ENCODE measurements at places on chromosomes 12 and 14.

GRCh38 chr14:94375552-94376107, 12.8 kb downstream of the SERPINA1 start:
- peak; percentile 42 for DNase-seq

DNA sequence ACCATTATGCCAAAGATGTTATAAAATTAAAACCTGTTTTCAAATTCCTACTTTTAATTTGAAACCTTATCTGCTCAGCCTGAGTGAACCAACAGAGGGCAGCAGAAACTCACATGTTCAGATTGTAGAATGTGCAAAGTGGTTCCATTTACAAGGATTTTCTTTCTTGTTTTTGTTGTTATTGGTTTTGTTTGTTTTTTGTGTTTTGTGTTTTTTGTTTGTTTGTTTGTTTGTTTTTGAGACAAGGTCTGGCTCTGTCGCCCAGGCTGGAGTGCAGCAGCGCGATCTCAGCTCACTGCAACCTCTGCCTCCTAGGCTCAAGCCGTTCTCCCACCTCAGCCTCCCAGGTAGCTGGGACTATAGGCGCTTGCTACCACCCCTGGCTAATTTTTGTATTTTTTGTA, 22.8 kb upstream of the GARIN2 start:
- no peak for DNase-seq

DNA sequence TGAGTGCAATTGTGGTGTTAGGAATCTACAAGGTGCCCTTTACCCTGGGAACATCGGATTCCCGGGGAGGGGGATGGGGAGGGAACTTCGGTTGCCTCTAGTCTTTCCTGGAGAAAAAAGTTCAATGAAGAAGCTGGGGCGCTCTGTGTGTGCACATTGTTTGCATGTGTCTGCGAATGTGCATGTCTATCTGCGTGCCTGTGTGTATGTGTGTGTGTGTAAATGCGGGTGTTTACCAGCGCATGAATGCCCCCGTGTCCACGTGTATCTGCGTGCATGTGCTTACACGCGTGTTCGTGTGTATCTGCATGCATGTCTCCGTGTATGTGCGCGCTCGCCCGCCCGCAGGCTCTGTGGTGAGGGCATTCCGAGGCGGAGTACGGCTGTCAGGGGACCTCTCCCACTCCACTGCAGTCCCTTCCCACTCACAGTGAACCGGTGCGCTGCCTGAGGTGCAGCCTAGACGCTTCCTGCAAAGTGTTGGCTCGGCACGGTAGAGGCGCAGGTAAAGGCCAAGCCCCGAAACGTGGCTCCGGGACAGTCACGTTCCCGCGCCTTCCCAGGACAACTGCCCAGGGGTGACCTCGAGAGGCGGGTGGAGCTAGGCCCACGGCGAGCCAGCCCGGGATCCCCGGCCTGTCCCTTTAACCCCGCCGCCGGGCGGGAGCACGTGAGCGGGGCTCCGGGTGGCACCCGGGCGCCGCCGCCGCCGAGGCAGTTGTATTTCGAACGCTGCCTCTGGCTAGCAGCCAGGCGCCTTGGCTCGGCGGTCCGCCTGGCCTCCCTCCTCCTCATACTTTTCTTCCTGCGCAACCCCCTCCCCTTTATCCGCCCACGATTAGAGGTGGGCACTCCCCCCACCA, 539 bp upstream of the HMGA2 start:
- no peak for DNase-seq

- no peak for DNase-seq
Observed at GRCh38 chr14:37900561-37900960, 305.1 kb downstream of the TTC6 start.

GRCh38 chr14:66043921-66044320, 442.2 kb upstream of the CCDC196 start:
- DNase-seq = no peak

GRCh38 chr12:12616512-12617310, 5.0 kb downstream of the CREBL2 start:
- no peak for DNase-seq

- no peak for DNase-seq
Observed at GRCh38 chr12:104059963-104060362, 4.4 kb upstream of the HCFC2 start.

- DNase-seq = no peak
Observed at GRCh38 chr14:25052921-25053320, 3.0 kb upstream of the STXBP6 start.

GRCh38 chr12:111819191-111820158, 22.6 kb upstream of the MAPKAPK5 start:
- DNase-seq = peak; percentile 52

- DNase-seq = no peak
Observed at GRCh38 chr14:63676615-63677014, 34.9 kb upstream of the WDR89 start.

GRCh38 chr14:72793156-72793939, 100.6 kb downstream of the DPF3 start:
- DNase-seq = peak; percentile 37

DNA sequence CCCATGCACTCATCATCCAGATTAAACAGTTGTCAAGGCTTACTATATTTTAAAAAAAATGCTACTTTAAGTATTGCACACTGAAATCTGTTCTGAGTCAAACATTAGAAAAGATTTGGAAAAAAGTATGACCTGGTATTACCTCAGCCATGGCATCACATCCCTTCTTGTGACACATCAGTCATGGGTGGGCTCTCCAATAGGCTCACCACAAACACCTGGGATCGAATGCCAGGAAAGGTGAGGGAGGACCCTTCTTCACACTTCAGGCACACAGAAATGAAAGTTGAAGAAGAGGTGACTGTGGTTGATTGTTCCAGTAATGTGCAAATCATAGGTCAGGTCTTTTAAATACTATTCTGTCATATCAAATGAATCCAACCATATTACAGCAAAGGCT, 36.6 kb upstream of the GZMB start:
- DNase-seq = no peak

DNA sequence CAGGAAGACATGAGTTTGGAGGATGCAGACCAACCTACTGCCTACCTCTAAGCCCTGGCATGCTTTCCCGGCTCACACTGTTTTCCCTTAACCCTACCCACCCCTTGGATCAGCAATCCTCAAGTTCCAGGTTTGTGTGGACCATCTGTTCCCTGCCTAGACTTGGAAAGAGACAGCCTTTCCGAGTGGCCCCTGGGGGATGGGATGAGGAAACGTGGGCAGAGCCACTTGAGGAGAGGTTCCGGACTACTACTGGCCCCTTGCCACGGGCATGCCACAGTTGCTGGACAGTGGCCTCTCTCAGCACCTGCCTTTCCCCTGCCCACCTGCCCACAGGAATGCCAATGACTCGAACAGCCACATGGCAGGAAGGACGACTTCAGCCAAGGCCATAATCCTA, 135.9 kb downstream of the SLC15A4 start:
- DNase-seq = no peak

DNA sequence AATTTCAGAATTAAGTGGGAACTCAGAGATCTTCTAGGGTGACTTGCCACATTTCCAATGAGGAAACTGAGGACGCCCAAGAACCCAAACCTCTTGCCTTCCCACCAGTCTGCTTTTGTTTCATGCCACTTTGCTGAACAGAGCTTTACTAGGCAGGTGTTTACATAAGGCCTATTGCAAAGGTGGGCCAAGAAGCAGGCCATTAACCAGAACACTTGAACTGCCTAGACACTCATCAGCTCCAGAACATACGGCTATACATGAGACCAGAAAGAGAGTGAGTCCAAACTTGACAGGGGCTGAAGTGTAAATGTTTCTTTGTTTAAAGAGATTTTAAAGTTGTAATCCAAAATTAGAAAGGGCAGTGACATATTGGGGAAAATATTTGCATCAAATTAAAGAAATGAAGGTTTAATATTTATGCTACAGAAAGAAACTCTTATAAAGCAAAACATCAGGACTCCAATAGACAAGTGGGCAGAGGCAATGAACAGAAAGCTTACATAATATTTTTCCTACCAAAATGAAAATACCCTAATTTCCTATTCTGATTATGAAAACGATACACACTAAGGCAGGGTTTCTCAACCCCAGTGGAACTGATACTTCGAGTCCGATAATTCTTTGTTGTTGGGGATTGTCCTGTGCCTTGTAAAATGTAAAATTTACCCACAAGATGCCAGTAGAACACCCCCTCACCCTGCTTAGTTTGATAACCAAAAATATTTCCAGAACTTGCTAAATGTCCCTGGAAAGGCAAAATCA, 11.7 kb downstream of the BATF start:
- DNase-seq = no peak

GRCh38 chr14:31206536-31207286, 882 bp downstream of the HECTD1 start:
- no peak for DNase-seq

- DNase-seq = peak; percentile 70
Observed at GRCh38 chr14:105180592-105181548, at the start of gene NUDT14. Gene NUDT14, minus strand, starts transcription at chr14:105181312. Its CDS starts 103 bp downstream, at chr14:105181209.

DNA sequence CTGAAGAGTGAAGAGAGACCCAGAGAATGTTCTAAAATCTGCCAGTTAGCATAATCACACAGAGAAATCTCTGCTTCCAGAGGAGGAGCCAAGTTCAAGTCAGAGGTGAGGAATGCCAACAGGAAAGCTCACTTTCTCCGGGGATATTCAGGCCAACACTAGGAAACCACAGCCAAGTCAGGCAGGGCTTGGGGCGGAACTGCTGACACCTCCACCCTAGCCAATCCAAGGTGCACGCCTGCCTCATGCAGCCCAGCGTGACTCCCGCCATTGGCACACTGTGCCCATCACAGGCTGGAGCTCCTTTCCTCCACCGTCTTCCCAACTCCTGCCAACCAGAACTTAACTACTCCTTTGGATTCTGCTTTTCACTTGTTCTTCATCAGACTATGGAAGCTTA, 374.3 kb upstream of the CCDC196 start:
- no peak for DNase-seq

DNA sequence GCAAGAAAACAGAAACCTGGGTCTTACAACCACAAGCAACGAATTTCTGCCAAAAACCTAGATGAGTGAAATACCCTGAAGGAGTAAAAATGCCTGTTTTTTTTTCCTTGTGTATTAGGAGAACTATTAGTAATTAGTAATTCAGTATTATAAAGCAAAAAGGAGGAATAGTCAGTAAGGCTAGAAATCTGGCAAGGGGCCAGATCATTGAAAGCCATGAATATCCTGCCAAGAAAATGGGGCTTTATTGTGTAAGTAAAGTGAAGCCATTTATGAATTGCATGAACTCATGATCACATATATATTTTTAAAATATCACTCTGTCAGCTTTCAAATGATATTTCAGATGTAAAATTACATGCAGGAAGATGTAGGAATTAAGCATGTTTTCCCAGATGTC, 57.9 kb downstream of the TXNDC16 start:
- DNase-seq = no peak

- no peak for DNase-seq
Observed at GRCh38 chr14:104527857-104528459, 51.6 kb upstream of the C14orf180 start.

DNA sequence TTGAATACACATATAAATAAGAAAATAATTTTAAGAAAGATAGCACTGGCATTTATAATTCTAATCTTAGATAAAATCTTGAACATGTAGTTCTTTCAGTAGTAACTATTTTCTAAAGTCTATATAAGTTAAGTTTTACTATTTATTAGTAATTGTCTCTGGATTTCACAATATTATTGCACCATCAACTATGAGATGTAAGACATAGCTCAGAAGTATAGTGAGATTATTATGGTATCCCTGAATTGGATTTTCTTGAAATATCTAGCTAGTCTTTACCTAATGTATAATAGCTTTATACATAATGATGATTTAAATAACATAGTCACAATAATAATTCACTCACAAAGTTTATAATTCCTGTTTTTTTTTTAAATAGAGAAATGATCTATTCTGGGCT, 6.7 kb downstream of the CLEC12A start:
- no peak for DNase-seq

DNA sequence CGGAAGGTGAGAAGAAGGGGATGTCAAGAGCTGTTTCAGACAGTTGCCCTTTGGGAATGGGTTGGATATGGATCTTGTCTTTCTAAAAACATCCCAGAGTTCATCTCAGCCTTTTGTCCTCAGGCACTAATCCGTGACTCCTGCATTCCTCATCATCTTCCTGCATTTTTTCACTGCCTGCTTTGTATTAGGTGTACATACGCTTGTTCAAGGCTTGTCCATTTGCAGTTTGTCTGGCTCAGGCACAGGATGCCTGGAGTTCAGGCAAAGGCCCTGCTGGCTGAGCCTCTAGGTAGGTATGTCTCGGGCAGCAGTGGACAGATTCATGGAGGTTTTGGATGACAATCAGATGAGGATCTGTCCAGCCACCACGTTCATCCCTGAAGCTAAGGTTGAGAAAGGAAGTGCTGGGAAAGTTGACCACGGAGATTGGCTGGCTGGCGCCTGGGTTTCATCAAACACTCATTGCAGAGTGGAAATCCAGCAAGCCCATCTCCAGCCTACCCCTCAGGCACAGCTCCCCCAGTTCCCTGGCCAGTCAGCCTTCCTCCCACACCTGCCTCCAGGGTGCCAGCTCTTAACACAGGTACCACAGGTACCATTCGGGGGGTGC, 12.4 kb upstream of the TMEM106C start:
- DNase-seq = no peak

- peak; percentile 23 for DNase-seq
Observed at GRCh38 chr14:71142375-71143038, 235.2 kb downstream of the PCNX1 start.

DNA sequence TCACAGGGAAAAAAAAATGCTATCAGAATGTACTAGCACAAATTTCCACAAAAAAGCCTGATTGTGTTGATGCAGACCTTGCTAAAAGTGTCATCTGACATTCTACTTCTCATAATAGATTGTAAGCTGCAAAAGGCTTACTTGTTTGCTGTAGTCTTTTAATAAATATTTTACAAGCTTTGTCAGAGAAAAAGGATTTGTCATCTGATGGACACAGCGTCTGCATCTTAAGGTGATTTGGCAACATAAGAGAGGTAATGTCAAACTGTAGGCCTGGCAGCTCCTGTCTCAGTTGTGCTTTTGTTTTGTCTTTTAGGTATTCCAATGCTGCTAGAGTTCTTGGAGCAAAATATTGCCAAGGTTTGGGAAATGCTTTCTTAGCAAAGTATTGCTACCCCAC, 26.3 kb upstream of the KCNH3 start:
- no peak for DNase-seq

DNA sequence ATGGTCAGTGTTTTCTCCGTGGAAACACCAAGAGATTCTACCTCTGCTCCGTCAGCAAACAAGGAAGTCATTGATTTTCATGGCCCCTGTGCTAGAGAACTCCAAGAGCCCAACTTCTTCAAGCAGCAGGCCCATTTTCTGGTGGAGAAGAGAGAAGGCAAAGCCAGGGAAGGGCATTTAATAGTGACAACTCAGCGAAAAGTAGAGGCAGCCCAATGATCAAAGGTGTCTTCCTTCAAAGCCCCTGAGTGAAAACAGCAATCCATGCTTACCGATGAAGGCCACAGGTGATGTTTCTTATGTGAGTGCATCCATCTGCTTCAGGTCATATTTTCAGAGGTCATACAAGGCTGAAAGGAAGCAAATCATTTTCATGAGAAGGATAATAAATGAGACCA, 77.3 kb downstream of the VCPKMT start:
- DNase-seq = no peak

Data from lower leg skin (tissue), 4 donors.